ENCODE measurements at places on chromosomes 5 and 9. TPM values are rescaled to one million over a fixed set of nuclear protein-coding genes. Genes with fewer than 3 reads are reported as not detected.

Gene SURF2
- 50.9 TPM for total RNA-seq

Gene FRRS1L
- 0.37 TPM for total RNA-seq

Gene TCF7
- total RNA-seq, result 16.6 TPM

Gene MARCOL
- not detected for total RNA-seq

Gene ARRDC3
- total RNA-seq, result 21.2 TPM

Gene RUSC2
- total RNA-seq, result 19.9 TPM

Gene OBP2B
- total RNA-seq, result not detected

Gene CHSY3
- total RNA-seq, result 0.10 TPM

Gene KLF9
- total RNA-seq, result 0.58 TPM

Gene PCDHAC2
- 2.6 TPM for total RNA-seq

Gene PCDHB13
- 0.07 TPM for total RNA-seq

Gene LSM11
- total RNA-seq, result 2.4 TPM

Gene DBH
- not detected for total RNA-seq

Gene SLC34A1
- total RNA-seq, result not detected

Gene FAM221B
- total RNA-seq, result not detected

Gene F12
- 21.8 TPM for total RNA-seq

Gene FRMD3
- total RNA-seq, result 2.7 TPM

Gene FOXD4L5
- total RNA-seq, result not detected

Measured in A549 treated with CpdA at 1 μM for 4 hours (cell line).